Spinal cord (tissue), 10 donors: ENCODE measurements at places on chromosomes 12 and 14. TPM values are rescaled to one million over a fixed set of nuclear protein-coding genes. Genes with fewer than 3 reads are reported as not detected.

GRCh38 chr12:2687726-2688125 is 107.0 kb upstream of the FKBP4 start:
- H3K4me1 ChIP-seq: peaks cover 11% of the 10 kb centered on the region
- H3K27me3 ChIP-seq: peaks cover 4% of the 10 kb centered on the region
- DNase-seq: no peak
- H3K36me3 ChIP-seq: peaks cover 50% of the 10 kb centered on the region
- no peak overlapping the region for H3K4me3 ChIP-seq

DNA sequence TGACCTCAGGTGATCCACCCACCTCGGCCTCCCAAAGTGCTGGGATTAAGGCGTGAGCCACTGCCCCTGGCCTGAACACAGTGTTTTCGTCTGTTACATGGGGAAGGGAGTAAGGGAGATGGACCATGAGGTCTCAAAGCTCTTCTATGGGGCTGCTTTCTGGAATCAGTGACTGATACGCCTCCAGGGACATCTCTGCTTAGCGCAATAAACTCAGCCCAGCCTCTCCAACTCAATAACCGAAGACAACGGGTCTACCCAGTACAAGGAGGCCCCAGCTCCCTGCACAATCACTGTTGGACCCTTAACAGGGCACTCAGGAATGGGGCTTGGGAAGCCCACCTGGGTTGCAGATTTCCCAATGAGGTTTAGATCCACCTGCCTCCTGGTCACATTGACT is 42.6 kb upstream of the CHGA start:
- no peak for DNase-seq
- no peaks in the 10 kb centered on the region for H3K27me3 ChIP-seq

The LRP1-AS gene
- 2.3 TPM for polyA plus RNA-seq

GRCh38 chr14:66514213-66514612 is 6.3 kb downstream of the GPHN start:
- no peak overlapping the region for H3K27ac ChIP-seq

DNA sequence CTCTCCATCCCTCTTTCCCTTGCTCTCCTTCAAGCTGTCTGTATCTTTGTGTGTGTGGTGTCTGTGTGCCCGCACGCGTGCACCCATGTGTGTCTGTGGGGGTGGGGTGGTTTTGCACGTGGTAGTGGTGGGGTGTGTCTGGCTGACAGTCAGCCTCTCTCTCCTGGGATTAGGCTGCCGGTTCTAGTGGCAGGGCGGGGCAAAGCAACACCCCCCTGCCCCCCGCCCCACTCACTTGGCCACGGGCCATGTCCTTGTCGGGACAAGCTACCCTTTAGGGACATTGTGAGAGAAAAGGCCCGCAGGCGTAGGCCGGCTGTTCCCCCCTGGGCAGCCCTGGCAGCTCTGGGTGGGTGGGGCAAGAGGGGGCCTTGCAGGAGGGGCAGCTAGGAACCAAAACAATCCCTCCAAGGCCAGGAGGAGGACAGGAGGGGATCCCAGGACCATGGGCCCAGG is 182.6 kb downstream of the ALG10 start:
- no peaks in the 10 kb centered on the region for H3K27me3 ChIP-seq
- H3K4me1 ChIP-seq: no peaks in the 10 kb centered on the region
- no peak overlapping the region for H3K4me3 ChIP-seq
- no peaks in the 10 kb centered on the region for H3K36me3 ChIP-seq

The FAM181A gene
- 11.8 TPM for polyA plus RNA-seq

DNA sequence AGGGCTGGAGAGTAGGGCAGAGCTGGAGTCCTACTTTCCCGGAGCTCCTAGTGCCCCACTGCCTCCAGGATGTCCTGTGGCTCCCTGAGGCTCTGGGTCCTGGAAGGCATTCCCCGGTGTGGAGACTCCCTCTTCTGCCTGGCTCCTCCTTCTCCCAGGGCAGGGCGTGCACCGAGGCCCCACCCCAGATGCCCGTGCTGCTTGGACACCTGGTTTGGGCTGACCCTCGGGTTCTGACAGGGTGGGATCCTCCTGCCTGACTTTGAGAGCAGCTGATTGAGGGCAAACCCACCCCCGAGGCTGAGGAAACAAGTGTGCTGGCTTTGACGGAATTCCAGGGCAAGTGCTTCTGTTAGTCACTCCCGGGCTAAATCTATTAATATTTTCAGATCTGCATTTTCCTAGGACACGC is 15.4 kb downstream of the TEAD4 start:
- no peak for DNase-seq
- no peaks in the 10 kb centered on the region for H3K27me3 ChIP-seq

The FAM186B gene
- 0.36 TPM for polyA plus RNA-seq

DNA sequence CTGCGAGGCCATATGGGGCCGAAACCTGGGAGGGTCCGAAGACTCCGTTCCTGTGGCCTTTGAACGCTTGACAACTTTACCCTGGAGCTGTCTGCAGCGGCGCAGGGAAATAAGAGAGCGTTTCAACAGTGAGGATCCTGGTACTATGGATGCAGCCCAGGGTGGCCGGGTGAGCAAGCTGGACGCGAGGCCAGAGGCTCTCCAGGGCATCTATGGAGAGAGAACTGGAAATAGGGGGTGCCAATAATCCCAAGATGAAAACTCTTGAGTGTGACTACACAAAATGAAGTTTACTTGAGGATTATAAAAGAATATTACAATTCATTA is 1.1 kb upstream of the ABCC9 start:
- peaks cover 27% of the 10 kb centered on the region for H3K27me3 ChIP-seq
- peak; percentile 2 for DNase-seq
- H3K36me3 ChIP-seq: no peaks in the 10 kb centered on the region

GRCh38 chr14:69887740-69888657 is 8.8 kb downstream of the SMOC1 start:
- no peak overlapping the region for H3K27ac ChIP-seq
- no peaks in the 10 kb centered on the region for H3K27me3 ChIP-seq
- H3K4me3 ChIP-seq: no peak overlapping the region
- H3K36me3 ChIP-seq: no peaks in the 10 kb centered on the region

GRCh38 chr14:104592292-104592672 is 12.3 kb downstream of the TMEM179 start:
- H3K4me3 ChIP-seq: no peak overlapping the region
- H3K27me3 ChIP-seq: no peaks in the 10 kb centered on the region
- no peak for DNase-seq
- H3K36me3 ChIP-seq: peaks cover 52% of the 10 kb centered on the region
- peaks cover 18% of the 10 kb centered on the region for H3K4me1 ChIP-seq

The NTN4 gene
- polyA plus RNA-seq: 22.9 TPM

GRCh38 chr12:113151655-113152054 is 2.1 kb downstream of the CFAP73 start:
- H3K27ac ChIP-seq: no peak overlapping the region
- H3K27me3 ChIP-seq: peaks cover 35% of the 10 kb centered on the region
- H3K36me3 ChIP-seq: peaks cover 6% of the 10 kb centered on the region
- no peak overlapping the region for H3K4me3 ChIP-seq

DNA sequence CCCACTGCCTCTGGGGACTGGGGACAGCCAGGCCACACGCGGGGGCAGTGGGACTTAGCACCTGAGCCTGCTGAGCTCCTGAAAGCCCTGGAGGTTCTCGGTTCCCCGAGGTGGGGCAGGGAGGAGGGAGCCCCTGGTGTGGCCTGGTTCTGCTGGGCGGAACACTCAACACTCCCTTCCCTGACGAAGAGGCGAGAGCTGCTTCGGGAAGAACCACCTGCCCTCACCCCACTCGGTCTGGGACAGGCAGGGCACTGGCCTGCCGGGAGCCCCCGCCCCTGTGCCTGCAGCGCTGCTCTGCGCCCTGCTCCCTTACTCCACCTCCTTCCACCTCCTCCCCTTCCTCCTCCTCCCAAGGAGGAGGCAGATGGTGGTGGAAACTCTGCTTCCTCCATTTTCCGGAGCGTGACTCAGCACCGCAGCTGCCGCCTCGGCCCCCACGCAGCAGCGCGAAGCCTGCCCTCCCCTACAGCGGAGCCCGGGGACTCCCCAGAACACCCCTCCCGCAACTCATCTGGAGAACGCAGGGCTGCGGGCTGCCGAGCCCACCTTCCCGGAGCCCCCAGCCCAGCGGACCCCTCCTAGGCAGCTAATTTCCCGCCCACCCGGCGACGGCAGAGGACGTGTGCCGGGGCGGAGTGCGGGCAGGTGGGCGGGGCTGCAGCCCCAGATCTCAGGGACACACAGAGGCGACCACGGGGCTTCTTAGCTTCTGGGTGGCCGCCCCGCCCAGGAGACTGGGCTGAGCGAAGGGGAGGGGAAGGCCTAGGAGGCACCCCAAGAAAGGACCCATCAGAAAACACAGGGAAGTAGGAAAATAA is 11.7 kb upstream of the INF2 start:
- no peaks in the 10 kb centered on the region for H3K27me3 ChIP-seq
- H3K4me1 ChIP-seq: peaks cover 66% of the 10 kb centered on the region
- H3K36me3 ChIP-seq: no peaks in the 10 kb centered on the region
- no peak for DNase-seq
- H3K27ac ChIP-seq: peak overlapping the region; percentile 92
